DMS79 treated with DMSO at 0.1 percent for 48 hours (cell line): ENCODE measurements at places on chromosomes 1 and 21.

GRCh38 chr1:60921175-60921574, 161.2 kb upstream of the NFIA start:
- DNase-seq = no peak

- DNase-seq = no peak
Measured at GRCh38 chr1:55997536-55997935, 581.8 kb downstream of the PLPP3 start.

DNA sequence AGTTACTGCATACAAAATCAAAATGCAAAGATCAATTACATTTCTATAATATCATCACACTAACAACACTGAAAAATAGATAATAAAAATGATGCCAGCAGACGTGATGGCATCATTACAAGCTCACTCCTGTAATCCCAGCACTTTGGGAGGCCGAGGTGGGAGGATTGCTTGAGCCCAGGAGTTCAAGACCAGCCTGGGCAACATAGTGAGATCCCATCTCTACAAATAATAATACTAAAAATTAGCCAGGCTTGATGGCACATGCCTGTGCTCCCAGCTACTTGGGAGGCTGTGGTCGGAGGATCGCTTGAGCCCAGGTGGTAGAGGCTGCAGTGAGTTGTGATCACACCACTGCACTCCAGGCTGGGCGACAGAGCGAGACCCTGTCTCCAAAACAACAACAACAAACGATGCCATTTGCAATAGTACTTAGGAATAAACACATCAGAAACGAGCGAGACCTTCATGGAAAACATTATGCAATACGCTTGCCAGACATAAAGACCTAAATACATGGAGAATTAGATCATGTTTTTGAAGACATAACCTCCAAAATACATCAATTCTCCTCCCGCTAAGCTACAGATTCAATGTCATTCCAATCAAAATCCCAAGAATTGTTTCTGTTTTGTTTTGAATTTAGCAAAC, 86.6 kb upstream of the ERRFI1 start:
- no peak for DNase-seq

DNA sequence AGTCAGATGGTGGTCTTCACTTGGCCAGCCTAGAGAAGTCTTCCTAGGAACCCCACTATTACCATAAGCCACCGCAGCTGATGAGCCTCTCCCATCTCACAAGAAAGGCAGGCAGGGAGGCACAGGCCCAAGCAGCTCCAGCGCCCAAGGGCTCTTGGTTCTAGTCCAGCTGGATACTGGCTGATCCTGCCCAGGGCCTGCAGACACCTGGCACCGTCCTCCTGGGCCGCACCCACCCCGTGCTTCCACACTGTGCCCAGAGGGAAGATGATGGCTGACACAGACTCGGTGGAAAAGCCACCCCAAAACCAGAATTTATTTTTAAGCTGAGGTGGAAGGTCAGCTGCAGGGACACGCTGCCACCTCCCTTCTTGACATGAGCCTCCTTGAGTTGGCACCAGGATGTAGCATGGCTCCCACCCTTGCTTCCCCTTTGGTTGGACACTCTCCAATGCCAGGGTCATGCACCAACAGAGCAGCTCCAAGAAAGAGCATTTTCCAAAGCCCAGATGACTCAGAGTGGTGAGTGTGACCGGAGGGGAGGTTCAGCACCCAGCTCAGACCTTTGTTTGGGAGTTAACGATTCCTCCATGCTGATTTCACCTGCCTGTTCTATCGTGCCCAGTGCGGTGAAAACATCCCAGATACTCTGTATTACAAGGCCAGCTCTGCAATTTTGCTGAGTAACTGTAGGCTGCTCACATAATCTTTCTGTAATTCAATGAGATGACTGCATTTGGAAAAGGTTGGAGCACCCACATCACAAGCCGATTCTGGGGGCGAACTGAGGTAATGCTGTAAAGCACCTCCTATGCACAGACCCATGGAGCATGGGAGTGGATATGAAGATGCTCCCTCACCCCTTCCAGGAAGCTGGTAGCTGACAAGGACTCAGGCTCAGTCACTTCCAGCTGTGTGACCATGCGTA, 63.1 kb upstream of the SLC2A1 start:
- no peak for DNase-seq

DNA sequence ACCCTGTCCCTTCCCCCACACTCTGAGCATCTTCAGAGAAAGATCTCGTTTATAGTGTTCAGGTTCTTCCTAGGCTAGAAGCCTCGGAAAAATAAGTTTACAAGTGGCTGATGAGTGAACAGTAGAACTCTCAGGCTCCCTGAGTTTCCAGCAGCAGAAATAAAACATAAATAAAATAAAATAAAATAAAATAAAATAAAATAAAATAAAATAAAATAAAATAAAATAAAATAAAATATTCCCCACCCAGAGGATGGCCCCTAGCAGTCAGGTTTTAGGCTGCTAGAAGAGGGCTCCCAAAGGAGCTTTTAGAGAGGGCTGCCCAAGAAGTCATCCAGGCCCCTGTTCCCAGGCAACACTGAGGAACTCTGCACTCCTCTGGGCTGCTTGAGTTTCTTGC, 55.1 kb downstream of the KCNC4 start:
- DNase-seq = peak; percentile 44

GRCh38 chr1:1178794-1179331, 5.2 kb downstream of the TTLL10 start:
- DNase-seq = no peak

DNA sequence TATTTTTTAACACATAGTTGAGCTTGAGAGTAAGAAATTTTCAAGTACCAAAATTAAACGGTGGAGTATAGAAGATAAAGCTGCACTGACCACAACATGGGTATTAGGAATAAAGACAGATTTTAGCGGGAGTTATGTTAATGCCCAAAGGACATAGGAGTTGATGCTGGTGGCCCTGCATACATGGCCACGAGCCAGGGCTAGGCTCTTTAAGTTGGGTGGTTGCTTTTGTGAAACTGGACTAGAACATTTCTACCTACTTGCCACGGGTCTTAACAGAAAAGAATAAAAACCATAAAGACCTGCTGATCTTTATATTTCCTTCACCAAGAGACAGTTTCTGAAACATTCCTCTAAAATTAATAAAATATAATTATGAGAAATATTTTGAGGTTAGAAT, 14.9 kb downstream of the EDEM3 start:
- no peak for DNase-seq

- no peak for DNase-seq
Measured at GRCh38 chr1:209882942-209883340, 55.1 kb upstream of the SYT14 start.
